SK-N-DZ (cell line): ENCODE measurements at places on chromosomes 4 and X.
A peak's percentile ranks its signal among the peaks of the same experiment; 100 is the strongest.

GRCh38 chr4:160831165-160831922 is 1332.5 kb downstream of the FSTL5 start:
- no peak for DNase-seq

GRCh38 chrX:80749404-80749803 is 60.3 kb downstream of the BRWD3 start:
- no peak for DNase-seq

- DNase-seq = peak; percentile 4
Measured at GRCh38 chr4:145930592-145930991, 8.0 kb downstream of the ZNF827 start.

DNA sequence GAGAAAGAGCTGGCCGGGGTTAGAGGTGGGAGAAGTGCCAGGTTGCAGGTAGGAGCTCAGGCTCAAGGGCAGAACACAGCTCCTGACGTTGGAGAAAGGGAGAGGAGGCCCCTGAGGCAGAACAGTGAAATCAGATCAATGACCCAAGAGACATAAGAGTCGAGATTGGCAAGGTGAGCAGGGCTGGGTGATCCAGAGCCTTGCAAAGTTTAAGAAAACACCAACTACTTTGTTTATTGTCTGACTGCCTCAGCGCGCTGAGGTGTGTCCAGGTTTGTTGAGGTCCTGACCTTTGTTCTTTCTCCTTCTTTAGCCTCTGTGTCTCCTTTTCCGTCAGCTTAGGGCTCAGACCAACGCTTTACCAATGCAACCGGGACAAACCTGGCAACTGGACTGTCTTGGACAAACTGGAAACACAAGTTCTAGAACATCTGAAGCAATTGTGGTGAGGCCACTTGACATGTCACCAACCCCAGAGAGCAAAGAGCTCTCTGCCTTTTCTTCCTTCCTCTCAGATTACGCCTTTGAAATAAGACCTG is 28.3 kb downstream of the CHRNA9 start:
- no peak for DNase-seq

DNA sequence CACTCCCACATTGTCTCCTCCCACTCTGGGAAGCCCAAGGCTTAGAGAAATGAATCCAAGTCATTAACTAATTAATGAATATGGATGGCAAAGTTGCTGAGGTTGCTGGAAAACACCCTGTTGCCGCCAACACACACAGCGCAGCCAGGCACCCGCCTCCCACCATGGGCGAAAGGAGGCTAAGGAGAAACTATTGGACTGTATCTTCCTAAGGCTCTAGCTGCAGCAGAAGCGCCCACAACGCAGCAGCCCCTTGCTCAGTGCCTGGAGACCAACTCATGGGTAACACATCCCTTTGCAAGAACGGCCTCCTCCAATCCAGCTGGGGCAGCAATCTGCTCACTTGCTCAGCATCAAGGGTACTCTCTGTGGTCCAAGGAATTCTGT is 34.2 kb downstream of the TSC22D3 start:
- no peak for DNase-seq

DNA sequence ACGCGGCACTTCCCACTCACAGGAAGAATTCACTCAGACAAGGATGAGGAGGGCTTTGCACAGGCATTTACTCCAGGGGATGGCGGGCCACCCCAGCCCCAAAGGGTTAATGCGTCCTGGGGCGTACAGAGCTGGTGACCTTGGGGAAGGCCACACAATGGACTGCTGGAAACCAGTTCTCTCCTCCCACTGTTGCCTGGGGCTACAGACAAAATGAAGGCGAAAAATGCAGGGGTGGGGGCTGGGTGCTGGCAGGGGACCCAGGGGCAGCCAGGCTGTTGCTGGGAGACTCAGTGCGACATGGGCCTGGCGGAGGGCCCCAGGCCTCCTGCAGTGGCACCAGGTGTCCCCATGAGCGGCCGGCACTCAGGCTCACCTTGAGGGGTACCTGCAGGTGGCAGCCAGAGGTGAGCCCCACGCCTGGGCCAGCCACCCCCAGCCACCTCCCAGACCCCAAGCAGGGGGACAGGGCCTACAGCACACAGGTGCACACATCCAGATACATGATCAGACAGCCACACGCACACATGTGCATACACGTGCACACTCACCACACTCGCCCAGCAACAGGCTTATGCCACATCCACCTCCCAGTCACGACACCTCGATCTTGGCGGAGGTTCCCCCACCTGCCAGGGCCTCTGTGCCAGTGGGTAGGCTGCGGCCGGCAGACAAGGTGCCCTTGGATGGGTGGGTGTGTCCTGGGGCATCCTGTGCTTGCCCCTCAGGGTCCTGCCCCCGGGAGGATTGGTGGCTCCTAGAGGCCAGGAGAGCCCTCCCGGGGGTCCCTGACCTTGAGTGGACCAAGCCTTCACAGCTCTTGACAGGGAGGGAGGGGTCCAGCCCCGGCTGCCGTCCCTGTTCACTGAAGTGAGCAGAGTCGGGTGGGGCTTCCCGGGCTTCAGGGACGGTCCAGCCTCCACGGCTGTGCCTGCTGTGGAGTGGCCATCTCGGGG is 13.1 kb downstream of the NAT8L start:
- no peak for DNase-seq

GRCh38 chr4:159201168-159201567 is 98.3 kb downstream of the RAPGEF2 start:
- DNase-seq = no peak

DNA sequence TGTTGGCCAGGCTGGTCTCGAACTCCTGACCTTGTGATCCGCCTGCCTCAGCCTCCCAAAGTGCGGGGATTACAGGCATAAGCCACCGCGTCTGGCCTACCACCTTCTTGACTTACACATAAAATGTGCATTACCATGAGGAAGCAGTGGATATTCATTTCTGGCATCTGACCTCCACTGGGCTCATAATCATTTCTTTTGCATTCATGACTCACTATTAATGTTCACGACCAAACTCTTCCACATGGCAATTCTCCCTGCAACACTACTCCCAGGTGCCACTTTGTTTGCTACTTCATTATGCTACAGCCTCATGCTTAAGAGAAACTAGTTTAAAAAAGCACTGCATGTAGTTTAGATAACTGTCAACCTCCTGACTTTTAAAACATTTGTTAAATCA is 22.7 kb downstream of the RASGEF1B start:
- DNase-seq = no peak

DNA sequence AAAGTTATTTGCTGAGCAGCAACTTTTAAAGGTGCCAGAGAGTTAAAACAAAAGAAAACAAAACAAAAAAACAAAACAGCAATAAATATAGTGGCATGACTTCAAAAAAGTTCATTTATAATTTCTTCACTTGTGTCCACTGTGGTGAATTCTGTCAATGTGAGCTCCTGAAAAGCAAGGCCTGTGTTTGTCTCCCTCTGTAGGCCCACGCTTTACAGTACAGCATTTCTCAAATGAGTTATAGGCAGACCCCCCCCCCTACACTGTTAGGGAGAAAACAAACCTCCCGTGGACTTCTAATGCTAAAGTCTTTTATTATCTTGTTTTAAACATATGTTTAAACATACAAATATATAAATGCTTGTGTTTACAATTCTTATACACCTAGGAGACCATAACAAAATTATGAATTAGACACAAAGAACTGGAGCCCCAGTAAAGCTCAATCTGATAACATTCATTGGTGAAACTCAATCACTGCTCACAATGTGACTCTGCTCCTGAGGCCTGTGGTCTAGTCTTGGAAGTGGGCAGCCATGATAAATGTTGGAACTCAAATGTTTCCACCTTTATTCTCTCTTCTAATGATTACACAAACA is 47.0 kb upstream of the SCOC start:
- DNase-seq = peak; percentile 57

DNA sequence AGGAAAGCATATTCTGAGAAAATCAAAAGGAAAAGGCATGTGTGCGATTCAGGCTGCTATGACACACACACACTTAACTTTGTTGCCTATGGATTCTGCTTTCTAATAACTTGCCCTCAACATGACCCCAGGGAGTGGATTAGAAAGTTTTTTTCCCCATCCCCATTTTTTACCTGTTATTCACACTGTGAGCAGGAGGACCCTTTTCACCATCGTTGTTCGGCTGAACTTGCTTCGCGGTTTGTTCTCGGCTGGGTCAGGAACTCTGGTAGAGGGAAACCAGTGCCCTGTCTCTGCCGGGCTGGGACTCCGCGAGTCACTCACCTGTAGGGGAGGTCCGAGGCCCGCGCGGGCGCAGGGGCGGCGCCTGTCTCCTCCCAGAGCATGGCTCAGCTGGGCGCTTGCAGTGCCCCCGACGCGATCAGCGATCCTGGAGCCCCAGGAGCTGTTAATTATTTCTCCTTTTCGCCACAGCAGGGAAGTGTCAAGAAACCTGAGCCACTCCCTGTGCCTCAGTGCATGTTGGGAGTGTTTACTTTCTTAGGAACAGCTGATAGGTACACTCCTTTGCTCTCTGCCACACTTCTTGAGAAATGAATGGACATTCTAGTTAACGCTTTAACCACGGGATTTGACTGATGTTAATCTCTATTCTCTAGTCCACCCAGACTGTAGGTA is at the start of gene RASSF6:
Gene RASSF6, minus strand, starts transcription at position 322 of the 678 bp plus-strand sequence. CDS start 8,641 bp downstream, outside the sequence.
- DNase-seq = peak; percentile 9

DNA sequence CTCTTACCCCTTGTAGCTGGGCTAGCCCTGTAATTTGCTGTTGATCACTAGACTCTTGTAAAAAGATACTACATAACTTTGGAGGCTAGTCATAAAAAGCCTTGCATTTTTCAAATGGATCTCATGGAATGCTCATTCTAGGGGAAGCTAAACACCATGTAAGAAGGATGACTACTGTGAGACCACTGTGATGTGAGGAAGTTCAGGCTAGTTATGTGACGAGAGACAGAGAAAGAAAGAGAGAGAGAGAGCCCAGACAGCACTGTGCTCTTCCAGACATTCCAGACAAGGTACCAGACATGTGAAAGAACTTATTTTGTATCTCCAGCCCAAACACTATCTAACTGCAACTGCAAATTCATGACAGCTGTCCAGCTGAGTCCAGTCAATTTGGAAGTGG is 404.6 kb upstream of the PITX2 start:
- no peak for DNase-seq

GRCh38 chr4:108223313-108223712 is 54.6 kb upstream of the LEF1 start:
- no peak for DNase-seq

DNA sequence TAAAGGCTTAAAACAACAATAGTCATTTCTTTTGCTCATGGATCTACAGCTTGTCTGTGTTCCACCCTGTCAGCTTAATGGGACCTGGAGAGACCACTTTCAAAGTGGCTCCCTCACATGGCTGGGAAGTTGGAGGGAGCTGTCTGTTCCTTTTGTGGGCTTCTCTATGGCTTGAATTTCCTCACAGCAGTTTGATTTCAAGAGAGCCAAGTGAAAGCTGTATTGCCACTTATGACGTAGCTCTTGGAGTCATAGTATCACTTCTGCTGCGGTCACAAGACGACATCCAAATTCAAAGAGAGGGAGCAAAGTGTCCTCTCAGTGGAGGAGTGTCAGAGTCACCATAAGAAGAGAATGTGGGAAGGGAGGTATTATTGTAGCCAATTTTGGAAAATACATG is 22.7 kb upstream of the ACSL1 start:
- no peak for DNase-seq

GRCh38 chr4:98151145-98151924 is 8.1 kb upstream of the STPG2 start:
- DNase-seq = no peak

DNA sequence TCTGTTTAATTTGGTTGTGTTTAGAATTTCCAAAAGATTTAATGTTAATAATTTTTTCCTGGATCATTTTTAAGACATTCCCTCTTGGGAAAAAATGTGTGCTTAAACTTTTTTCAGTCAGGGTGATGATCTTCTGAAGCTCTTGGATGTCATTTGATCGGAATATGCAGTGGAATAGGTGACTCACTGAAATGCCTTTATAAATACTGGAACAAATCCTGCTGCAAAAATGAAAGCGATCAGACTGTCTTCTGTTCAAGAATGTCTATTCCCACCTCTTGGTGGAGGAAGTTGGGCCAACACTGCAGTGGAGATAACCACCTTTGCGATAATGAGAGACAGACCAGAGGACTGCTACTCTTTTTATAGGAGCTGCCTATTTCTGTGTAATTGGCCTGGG is 46.7 kb downstream of the LARP1B start:
- no peak for DNase-seq

- no peak for DNase-seq
Measured at GRCh38 chr4:40306226-40306625, 28.9 kb upstream of the CHRNA9 start.

DNA sequence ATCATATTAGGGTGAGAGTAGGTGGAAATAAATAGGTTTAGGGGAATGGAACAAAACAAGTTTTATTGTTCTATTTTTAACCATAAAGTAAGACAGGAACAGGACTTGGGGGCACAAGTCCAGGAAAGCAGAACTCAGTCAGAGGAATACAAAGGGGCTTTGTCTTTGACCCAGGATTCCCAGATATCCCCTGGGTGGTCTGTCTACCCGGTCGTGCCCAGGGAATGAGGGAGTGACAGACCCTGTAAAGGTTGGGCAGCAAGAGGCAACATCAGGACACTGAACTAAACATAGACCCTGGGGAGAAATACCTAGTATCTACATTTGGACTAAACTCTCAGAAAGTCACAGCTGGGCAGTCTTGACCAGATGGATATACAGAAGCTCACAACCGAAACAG is 50.6 kb downstream of the PTCHD1 start:
- no peak for DNase-seq

DNA sequence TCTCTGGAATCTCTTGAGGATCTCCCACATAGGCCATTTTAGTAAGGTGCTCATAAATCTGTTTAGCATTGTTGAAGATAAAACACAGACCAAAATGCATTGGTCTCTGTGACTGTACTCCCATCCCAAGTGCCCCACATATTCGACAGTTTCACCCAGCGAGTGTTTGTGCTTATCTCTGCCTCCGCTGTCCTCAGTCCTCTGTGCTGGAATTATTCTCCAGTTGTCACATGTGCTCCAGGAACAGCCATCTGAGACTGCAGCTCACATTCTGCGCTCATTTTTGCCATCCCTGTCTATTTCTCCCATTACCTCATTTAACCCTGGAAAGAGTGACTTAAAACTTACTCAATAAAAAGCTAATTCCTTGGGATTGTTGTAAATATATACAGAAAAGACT is 27.6 kb upstream of the DCHS2 start:
- DNase-seq = no peak

DNA sequence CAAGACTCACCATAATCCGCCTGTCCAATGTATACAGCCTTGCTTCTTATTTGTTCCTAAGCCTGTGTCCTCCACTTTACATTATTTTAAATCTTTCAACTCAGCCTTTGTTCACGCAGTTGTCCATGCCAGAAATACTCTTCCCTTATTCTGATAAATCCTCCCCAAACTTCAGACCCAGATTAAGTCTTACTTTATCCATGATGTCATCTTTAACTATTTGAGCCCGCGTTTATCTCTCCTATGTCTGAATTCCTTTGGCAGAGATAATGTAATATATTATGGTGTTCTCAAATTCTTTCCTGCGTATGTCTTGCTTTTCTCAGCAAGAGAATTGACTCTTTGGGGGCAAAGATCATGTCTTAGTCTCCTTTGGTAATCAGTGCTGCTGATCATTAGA is 129.6 kb downstream of the LUZP4 start:
- no peak for DNase-seq

- DNase-seq = no peak
Measured at GRCh38 chrX:38816155-38816554, 14.9 kb downstream of the MID1IP1 start.
